Activated CD4-positive, CD25-positive, alpha-beta regulatory T cell treated with anti-CD3 and anti-CD28 coated beads, Interleukin-2, amount 50 U/mL, for 24 hours (primary cell): ENCODE measurements at places on chromosomes 11 and 22.
A peak's percentile ranks its signal among the peaks of the same experiment; 100 is the strongest.

GRCh38 chr11:45275828-45276227, 10.3 kb downstream of the SYT13 start:
- no peak for ATAC-seq

GRCh38 chr11:6319704-6320410, 444 bp downstream of the CAVIN3 start:
- peak; percentile 37 for ATAC-seq

- no peak for ATAC-seq
These were observed 1.5 kb upstream of the PHRF1 start for GRCh38 chr11:574632-575312.

DNA sequence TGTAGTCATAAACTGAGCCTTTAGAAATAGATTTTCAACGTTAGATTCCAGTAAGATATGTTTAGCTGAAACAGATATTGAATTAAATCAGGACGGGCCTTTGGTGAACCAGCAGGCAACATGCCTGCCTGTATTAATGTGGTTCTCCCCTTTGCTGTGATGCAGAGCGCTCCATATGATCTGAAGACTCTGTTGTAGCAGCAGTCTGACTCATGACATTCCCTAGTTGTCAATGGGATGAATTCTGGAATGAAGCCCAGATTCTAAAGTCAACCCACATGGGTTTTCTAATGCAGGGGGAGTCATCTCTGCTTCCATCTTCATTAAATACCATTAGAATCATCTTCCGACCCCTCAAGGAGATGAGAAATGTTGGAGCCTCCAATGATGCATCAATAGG, 864.5 kb downstream of the NTM start:
- no peak for ATAC-seq

DNA sequence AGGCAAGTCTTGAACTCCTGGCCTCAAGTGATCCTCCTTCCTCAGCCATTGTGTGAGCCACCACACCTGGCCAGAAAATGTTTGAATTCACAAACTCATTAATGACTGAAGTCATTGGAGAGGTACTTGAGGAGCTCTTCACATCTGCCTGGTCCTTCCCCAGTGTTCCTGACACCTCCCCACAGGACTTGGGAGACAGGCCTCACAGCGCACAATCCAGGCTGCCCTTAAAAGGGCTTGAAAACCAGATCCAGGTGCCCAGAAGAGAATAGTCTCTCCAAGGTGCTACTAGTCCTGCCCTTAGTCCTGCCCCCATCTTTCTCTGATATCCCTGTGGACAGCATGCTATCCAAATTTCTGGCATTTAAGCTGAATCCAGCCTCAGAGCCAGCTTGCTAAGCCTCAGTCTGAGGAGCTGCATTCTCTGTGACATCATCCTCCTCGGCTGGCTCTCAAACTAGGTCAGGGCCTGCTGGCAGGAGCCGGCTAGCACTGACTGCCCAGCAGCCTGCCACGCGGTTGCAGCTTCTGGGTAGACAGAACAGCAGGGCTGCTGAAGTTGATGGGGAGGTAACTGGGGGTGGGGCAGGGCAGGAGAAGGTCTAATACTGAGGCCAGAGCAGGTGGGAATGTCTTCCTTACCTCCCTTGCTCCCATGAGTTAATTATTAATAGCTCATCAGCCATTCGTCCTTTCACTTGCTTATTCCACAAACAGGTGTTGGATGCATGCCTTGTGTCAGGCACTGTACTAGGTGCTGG, 35.3 kb upstream of the NECTIN1 start:
- ATAC-seq: no peak

DNA sequence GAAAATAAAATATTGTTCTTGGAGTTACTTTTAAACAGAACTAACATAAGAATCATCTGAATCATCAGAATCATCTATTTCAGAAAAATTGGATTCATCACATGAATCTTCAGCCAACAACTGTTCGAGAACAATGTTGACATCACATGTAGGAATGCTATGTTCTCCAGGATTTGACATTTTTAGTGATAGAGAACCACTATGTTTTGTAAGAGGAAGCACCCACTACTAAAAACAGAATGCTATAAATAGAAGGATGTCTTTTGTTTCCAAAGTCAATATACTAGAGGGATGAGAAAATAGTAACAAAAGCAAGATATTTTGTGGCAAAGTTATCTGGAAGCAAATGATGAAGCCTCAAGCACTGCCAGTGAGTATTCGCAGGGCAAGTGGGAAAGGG, 263.4 kb upstream of the DDI1 start:
- no peak for ATAC-seq

- ATAC-seq: no peak
These were observed 1.9 kb upstream of the OR51A2 start for GRCh38 chr11:4957396-4957795.

DNA sequence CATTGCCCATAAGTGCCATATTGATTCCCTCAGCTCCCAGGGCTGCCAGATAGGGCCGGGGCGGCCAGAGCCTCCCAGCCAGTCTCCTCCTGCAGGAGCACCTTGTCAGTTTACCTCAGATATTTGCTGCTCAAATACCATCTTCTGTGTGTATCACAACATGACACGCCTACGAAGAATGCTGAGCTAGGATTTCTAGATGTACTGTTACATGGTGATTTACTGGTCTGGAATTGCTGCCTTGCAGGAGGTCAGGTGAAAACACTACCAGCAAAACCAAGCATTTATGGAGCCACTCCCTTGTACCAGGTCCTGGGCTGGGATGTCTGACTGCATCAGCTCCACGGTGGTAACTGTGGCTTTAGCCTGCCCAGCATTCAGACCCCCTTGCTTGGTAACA, 11.8 kb downstream of the MICAL3 start:
- ATAC-seq: no peak

- no peak for ATAC-seq
These were observed 286.7 kb downstream of the MN1 start for GRCh38 chr22:27514601-27515523.
